Stimulated activated CD4-positive, alpha-beta T cell treated with anti-CD3 and anti-CD28 coated beads, Interleukin-15, amount 100 ng/mL, for 48 hours (primary cell): ENCODE measurements at places on chromosomes 4 and X.

DNA sequence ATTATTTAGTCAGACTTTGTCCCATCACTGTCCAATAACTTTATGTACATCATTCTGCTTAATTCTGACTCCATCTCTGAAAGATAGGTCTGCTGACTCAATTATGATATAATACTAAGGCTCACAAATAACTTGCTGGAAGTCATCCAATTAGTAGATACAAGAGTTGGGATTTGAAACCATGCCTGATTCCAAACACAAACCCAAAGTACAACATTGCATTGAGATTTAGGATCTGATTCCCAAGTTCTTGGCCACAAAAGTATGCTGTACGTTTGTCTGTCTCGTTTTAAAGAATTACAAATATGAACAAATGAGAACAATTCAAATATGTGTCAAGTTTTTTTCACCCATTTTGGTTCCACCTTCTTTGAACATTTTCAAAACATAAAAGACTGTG is 108.8 kb downstream of the AMELX start:
- no peak for DNase-seq

- DNase-seq = no peak
Observed at GRCh38 chrX:24619647-24620046, 27.5 kb downstream of the PCYT1B start.

DNA sequence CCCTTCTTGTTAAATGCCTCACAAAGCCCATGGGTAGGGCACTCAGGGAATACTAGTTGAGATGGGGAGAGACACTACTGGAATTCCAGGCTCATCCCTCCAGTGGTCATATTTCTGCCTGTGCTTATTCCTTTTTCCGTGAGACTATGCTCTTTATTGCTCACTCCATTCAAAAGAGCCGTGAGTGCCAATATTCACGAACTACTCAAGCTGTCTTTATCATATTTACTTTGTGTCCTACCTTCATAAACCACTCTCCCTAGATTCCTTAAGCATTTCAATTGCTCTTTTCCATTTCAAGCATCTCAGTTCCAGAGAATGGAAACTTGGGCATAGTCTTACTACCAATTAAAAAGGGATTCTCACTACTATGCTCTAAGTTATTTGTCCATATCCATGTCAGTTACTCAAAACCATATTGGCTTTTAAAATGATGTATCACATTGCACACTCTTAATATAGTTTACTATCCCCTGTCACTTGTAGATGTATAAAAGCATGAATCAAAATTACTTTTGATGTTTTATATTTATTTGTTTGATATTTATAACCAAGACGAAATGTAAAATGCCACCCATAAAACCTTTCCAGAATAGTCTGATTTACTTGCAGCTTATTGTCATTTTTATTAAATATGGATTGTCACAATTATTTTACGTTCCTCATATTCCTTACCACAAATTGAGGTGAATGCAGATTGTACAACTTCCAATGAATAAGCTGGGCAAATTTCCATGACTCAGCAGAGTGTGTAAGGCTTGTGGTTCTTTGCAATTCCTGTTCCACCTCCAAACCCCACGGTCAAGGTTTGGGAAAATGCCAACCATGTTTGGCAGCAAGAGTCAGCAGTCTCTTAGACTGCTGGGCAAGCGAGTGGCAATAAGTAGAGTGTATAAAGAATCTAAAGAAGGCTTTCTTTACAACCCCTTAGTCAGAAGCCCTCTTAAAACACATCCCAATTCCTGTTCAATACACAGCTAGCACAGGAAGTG is 24.4 kb downstream of the ENOX2 start:
- no peak for DNase-seq

DNA sequence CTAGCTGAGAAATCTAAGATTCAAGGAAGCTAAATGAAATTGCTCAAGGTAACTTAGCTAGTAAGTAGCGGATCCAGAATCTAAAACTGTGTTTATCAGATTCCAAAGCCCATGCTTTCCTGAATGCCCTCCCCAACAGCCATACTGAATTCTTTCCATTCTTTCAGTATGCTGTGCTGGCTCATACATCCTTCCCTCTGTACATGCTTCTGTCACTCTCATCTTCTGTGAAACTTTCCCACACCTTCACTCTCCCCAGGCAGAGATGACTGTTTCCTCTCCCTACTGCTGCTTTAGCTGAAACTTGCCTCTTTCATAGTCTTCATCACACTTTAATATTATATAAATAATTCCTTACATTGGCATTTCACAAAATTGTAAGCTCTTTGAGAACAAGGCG is 39.3 kb upstream of the SMARCAD1 start:
- DNase-seq = no peak

DNA sequence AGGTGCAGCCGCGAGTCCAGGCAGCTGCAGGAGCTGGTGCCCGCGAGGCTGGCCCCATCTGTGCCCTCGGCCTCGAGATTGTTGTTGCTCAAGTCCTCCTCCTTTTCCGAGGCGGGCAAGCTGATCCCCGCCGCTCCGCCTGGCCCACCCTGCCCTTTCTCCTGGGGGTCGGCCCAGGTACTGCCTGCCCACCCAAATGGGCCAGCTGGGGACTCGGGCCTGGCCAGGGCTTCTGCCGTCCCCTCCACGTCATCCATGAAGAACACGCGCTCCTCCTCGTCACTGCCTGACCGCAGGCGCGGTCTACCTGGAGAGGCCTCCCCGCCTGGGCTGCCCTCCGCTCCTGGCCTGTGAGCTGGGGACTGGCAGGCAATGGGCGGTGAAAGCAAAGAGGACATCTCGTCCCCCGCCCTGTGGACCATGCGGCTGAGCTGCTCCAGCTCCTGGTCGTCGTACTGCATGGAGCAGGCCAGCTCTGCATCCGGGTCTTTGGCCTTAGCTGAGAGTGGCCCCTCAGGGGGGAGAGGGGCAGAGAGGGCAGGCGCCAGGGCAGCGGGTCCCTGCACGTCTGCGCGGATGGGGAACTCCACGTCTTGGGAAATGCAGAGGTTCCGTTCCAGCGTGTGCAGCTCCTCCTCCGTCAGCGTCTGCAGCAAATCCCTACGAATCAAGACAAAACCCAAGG is 43.1 kb upstream of the MXD4 start:
- no peak for DNase-seq

DNA sequence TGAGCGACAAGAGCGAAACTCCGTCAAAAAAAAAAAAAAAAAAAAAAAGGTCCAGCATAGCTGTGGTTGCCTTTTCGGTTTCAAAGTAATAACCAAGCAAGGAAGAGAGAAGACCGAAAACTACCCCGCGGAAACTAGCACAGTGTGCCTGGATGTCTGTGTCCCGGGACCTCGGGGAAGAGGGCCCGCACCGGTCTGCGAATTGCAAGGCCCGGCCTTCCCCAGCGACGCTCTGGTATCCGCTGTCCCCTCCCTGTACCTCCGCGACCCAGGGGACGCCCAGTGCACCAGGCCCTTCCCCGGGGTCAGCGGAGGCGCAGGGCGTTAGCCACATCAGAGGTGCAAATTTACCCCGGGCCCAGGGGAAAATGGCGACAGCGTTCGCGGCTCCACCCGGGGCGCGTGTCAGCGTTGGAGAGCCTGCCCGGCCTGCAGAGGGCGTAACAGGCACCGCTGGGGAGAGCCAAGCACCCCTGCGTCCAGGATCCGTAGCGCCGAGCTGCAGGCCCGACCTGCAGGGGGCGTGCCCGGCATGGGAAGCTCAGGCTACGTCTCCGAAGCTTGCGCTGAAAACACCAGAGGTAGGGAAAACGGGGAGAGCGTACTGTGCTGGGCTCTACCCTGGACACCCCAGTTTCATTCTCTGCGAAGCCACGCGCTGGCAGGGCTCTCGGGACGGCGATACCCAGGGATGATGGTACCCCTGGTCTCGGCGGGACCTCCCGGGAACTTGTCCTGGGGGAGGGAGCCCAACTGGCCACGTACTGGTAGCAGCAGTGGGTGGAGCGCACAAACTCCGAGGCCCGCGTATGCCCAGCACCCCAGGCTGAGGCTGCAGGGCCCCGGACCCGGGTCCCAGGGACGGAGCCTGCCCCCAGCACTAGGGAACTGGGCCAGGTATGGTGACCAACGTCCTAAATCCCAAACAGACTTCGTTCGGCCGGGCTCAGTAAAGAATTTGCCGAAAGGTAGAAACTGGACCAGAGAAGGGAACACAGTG is 16.2 kb downstream of the NKX6-1 start:
- DNase-seq = no peak

DNA sequence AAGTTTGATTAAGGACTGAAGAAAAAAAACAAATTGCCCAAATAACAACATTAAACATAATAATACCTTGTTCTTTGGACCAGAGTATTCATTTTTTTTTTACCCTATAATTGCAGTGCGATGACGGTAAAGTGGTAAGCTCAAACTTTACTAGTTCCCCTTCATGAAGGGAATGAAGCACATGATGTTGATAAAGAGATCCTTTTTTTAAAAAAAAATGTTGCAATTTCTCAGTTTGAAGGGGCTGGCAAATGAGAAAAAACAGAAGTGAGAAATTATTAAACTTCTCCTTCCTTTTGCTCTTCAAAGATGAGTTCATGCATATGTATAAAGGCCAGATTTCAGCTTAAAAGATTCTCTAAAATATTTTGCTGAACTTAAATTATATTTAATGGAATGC is 231.7 kb downstream of the C4orf33 start:
- DNase-seq = no peak

GRCh38 chrX:121761845-121762244 is 714.4 kb downstream of the GLUD2 start:
- no peak for DNase-seq

DNA sequence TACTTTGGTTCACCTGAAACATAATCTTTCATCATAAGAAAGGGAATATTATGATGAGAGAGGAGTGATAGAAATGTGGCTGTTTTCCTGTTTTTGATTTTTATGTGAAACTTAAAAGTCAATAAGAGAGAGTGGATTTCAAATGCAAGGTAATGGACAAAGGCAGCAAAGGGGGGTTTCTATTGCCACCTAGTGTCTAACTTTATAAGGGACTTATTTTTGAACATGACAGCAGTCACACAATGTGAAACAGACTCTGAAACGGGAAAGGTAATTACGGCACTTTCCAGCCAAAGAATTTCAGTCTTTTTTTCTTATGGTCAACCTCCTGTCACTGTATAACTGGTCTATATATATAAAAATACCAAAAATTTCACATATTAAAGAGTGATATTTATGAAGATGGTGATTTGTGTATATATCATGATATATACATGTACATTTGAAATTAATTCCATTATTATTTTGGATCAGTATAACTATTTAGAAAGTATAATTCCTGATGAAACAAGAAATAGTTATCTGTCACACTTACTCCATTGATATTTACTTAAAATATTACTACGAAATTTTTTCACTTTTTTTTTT is 127.1 kb downstream of the FBXO8 start:
- DNase-seq = no peak

DNA sequence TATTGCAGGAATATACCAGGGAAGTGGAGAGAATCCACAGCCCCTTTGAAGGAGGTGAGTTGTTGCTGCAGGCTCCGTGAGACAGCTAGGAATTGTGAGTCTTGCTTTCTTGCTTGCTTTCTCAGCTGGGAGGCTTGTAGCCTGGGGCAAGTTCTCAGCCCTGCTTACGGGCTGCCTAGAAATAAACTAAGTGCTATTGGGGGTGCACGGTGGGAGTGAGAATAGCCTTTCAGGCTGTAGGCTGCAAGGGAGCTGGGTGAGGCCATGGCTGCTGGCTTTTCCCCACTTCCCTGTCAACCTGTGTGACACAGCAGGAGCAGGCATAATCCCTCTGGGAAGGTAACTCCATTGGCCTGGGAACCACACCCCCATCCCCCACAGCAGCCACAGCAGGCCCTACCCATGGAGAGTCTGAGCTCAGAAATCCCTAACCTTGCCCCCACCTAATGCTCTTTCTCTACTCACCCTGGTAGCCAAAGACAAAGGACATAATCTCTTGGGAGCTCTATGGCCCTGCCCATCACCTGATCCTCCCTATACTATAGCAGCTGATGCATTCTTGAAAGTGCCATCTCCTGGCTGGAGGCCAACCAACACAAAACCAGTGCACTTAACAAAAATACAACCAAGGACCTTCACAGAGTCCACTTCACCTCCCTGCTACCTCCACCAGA is 113.0 kb downstream of the MMRN1 start:
- DNase-seq = no peak

DNA sequence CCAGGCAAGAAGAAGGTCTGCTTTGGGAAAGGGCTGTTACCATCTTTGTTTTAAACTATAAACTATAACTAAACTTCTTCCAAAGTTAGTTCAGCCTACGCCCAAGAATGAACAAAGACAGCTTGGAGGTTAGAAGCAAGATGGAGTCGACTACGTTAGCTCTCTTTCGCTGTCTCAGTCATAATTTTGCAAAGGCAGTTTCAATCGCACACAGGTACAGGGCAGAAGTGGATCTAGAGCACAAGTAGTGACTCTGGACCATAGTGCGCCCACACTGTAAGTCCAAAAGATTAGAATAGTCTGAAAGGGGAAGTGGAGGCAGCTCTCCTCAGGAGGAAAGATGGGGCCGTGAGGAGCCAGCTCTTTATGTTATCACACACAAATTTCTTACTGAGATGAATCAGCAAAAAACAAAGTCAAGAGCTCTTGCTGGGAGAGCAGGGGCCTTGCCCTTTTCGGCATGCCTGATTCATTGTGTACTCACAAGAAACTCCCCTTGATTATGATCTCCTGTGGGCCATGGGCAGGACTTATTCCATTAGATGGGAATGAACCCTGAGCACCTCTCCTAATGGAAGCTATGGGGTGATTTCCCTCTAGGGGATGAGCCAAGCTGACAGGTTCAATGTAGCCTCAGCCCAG is 58.6 kb downstream of the FUNDC1 start:
- no peak for DNase-seq

DNA sequence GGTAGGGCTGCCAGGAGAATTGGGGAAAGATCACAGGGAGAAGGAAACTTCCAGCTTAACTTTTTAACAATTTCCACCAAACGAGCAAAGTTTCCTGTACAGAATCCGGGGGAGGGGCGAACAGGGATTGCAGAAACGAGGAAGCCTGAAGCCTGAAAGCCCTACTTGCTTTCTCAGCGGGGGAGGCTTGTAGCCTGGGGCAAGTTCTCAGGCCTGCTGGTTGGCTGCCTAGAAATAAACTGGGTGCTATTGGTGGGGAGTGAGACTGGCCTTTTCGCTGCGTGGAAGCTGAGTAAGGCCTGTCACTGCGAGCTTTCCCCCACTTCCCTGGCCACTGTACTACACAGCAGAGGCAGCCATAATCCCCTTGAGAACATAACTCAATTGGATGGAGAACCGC is 110.8 kb upstream of the ATP8A1 start:
- no peak for DNase-seq

GRCh38 chr4:188232428-188232827 is 93.2 kb downstream of the TRIML1 start:
- no peak for DNase-seq
